ENCODE measurements at places on chromosomes 2 and 18.
A peak's percentile ranks its signal among the peaks of the same experiment; 100 is the strongest.

GRCh38 chr2:235366390-235366789, 127.5 kb upstream of the AGAP1 start:
- DNase-seq = no peak

DNA sequence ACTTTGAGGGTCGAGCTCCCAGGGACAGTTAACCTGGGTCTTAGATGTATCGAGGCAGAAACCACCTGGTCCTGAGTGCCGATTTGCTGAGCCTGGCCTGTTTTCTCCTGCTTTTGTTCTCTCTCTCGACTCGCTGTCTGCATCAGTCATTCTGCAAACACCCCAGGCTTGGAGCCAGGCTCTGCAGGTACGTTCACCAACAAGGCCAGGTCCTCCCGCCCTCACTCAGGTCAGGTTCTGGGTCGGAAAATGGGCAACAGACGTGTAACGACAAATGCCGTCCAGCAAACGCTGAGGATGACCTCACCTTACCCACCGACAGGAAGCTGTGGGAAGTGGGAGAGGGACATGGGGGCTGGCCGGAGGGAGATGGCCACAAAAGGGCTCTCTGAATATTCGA, 57.7 kb upstream of the PXDN start:
- no peak for DNase-seq

DNA sequence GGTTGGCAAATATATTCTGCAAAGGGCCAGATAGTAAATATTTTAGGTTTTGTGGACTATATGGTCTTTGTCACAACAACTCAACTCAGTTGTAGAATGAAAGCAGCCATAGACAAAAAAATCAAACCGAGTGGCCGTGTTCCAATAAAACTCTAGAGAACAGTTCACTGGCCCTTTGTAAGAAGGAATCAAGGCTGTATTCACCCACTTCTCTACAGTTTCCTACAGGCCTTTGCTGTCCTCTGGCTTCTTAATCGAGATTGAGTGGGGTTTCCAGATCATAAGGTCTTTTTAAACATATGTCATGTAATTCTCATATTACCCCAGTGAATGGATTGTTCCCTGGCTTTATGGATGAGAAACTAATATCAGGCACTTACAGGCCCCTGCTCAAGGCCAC, 448.9 kb upstream of the ETAA1 start:
- DNase-seq = no peak

DNA sequence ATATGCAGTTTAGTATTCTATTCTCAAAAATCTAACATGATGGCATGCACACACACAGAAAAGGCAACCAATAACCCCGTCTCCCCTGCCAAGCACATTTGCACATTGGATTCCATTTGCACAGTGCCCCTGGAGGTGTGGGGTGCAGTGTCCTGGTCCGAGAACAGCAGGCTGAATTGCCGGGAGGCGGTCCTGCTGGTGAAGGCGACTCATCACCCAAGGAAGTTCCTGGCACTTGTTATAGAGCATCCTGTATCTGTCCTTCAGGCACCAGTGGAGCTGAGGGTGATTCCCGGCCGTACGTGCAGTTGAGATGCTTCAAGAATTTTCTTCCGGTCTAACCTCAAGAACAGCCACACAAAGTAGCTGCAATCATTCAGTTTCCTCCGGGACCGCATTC, 73.0 kb upstream of the RAB12 start:
- DNase-seq = no peak

DNA sequence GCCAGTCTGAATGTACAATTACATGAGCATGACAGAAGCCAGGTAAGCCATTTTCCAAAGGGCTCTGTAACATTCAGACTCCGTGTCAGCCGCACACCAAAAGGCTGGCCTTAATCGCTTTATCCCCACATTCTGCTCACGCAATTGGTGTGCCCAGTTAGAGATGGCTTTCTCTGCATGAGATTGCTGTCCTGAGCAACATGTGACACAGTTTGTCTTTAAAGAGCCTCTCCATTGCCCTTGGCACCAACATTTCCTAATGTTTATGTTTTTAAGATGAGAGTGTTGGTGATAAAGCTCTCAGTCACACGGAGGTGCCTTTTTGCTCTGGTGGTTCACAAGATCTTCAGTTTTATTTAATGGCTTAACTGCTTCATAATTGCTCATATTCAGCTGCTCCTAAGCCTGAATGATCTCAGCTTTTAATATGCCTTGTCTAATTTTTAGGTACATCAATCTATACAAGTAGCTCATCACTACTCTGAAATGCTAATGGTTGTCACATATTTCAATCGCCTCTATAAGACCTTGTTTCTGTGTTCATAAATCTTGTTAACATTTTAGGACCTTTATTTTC, 164.8 kb upstream of the ACVR2A start:
- DNase-seq = no peak

DNA sequence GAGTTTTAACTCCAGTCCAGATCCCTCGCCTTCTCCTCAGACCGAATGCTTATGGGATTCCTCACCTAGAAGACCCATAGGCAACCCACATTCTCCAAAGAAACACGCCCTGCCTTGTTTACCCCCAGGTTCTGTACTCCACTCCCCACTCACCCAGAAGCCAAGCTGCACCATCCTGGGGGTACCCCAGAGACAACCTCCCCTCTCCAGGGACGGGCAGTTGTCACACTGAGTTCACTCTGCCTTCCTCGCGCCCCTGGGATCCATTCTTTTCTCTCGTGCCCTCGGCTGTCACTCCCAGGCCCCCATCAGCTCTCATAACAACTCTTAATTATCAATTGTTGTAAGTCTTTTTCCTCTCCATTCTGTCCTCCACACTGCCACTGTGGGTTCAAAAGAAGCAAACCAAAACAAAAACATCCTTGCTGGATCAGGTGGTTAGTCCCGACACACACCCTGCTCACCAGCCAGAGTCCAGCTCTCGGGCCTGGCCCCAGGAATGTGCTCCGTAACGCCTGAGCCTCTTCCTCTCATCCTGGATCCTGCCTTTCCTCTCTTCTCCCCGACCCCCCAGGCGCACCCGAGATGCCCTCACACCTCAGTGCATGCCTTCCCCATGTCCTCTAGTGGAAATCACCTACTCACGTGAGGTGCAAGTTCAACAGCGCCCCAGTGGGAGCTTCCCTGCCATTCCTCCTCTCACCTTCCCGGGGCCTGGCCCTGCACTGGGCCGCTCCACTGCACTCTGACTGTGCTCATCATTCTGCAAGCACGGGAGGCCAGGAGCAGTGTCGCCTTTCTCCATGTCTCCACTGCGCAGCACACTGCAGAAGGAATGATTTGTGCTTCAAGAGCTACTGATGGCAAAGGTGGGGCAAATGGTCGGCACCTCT, 20.7 kb downstream of the COX7A2L start:
- no peak for DNase-seq

GRCh38 chr18:63192126-63192884, 127.3 kb downstream of the BCL2 start:
- DNase-seq = no peak

- no peak for DNase-seq
Measured at GRCh38 chr2:76938153-76938552, 584.0 kb downstream of the LRRTM4 start.

GRCh38 chr18:64717026-64717425, 568.1 kb upstream of the LINC00305 start:
- DNase-seq = no peak

- DNase-seq = no peak
Measured at GRCh38 chr18:6479699-6480098, 65.0 kb upstream of the L3MBTL4 start.

GRCh38 chr2:20552847-20553246, 98.1 kb downstream of the HS1BP3 start:
- DNase-seq = no peak

- peak; percentile 29 for DNase-seq
Measured at GRCh38 chr2:160033732-160034392, 28.6 kb downstream of the PLA2R1 start.

- no peak for DNase-seq
Measured at GRCh38 chr18:9531791-9532410, 56.6 kb downstream of the RALBP1 start.

GRCh38 chr2:129758784-129759471, 220.5 kb upstream of the RAB6C start:
- peak; percentile 71 for DNase-seq

DNA sequence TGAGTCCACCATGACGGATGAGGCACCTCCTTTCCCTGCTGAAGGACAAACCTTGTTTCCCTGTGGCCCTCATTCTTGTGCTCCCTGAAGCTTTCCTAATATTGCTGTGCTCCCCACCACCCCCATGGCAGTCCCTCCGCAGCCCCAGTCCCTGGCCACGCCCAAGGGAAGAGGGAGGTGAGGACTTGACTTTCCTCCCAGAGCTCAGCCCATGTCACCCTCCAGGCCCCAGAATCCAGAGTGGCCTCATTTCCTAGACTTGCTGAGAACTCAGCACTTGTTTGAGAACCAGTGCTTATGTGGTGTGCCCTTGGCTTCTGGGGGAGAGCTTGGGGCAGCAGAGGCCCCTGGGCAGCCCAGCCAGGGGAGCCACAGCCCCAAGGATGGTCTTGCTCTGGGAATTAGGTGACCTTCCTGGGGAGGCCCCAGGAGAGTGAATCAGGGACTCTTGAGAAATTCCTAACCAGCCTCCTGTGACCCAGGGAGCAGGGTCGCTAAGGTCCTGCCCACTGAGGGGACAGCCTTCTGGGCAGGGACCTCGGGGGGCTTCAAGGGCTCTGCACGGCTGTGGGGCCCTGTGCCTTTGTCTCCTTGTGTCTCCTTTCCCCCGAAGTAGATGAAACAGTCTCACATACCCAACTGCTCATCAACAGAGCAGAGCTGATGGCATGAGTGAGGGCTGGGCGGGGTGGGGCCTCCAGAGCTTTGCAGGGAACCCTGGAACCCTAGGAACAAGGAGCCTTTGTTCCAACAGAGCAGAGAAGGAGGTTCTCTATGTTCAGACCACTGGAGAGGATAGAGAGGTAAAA, 27.9 kb downstream of the PSD4 start:
- no peak for DNase-seq

DNA sequence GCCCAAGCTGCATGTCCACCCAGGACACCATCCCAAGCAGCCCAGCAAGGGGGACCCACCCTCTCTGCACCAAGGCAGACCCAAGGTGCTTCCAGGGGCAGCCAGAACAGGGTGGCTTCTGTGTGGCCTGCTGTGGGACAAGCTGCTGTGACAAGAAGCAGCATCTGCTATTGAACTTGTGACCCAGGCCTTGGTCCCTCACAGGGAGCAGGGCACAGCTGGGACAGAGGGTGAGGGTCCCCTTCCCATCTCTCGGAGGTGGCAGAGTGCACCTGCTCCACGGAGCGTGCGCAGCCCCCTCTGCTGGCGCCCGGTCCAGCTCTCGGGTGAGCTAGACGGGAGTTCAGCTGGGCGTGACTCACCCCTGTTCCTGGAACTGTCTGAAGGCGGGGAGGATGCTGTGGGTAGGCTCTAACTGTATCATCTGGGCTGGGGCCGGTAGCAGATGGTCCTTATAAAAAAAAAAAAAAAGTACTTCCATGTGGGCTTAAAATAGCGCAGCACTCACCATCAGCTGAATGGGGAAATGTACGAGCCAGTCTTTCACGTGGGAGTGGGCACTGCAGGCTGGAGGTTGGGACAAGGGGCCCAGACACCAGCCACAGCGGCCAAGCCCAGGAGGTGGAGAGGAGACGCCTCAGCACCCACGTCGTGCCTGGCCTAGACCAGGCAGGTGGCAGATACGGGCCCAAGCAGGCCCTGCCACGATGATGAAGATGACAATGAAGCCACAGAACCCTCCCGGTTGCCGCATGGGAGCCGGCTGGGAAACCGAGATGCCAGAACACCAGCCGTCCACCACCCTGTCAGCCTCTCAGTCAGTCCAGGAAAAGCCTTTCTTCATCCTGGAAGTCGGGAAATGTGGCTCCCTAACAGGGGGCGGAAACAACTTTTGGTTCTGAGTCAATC, 136.8 kb upstream of the ID2 start:
- DNase-seq = peak; percentile 96

DNA sequence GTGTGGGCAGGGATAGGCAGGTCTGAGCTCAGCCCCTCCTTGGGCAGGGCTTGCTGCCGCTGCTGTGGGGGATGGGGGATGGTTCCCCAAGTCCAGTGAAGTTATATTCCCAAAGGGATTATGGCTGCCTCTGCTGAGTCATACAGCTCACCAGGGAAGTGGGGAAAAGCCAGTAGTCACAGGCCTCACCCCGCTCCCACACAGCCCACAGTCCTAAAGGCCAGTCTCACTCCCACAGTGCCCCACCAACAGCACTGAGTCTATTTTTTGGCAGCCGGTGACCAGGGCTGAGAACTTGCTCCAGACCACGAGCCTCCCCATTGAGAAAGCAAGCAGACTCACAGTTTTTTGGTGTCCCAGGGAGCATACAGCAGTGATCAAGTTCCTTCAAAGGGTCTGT, 173.3 kb downstream of the OSR1 start:
- DNase-seq = no peak

GRCh38 chr2:86821842-86822241, 31.1 kb upstream of the CD8A start:
- DNase-seq = no peak

Data from AG20443 (cell line).